ENCODE measurements at places on chromosomes 6 and 20.

DNA sequence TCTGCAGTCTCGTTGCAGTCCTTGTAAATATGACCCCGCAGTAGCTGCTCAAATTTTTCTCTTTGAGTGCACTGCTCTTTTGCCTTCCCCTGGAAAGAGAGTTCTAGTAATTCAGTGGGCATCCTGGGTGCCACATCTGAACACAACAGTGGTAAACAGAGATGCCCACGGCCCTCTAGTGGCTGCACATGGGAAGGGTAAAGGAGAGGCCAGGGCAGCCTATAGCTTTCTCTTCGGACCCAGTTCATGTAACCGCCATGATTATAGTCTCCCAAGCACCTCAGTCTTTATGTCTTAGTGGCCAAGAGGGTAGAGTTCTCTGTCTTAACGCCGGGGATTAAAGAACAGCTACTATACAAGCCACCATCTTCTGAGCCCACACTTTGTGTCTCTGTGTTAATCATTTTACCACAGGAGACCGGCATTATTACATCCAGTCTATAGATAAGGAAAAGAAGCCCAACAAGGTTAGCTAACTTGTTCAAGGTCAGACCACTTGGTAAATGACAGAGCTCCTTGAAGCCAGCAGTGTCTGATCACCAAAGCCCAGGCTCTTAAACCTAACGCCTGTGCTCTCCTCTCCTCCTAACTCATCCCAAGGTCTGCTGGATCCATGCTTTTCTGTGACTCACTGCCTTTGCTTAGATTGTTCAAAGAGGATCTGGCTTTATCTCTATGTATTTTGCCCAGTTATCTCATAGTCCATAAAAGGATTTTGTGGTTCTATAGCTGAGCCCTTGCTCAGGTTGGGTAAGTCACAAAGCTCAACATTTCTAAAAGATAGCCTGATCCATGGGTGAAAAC is 81.8 kb downstream of the ISM1 start:
- no peak for DNase-seq

DNA sequence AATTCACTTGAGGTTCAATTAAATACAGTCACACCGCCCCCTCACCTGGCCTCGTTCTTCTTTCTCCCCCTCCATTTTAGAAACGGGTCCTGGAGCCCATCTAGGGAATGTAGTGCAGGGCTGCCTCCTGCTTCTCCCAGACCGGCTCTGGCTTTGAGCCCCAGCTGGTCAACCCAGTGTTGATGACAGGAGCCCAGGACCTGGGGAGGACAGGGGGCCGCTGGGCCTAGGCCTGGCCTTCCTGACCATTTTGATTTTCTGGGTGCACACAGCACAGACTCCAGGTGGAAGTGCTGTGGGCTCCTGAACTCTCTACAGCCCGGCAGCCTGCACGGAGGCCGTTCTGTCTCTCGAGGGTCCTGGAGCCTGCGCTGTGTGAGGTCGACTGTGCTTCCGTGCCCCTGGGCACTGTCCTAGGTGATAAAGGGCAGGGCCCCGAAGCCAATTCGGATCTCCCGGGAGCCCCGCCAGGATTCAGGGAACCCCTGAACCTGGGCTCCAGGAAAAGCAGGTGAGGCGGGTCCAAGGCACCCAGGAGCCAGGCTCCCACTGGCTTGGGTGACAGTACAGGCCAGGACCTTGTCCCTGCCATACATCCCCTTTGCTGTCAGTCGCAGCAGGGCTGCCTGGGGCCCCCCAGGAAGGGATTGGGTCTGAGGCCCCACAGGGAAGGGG is 23.3 kb downstream of the NPEPL1 start:
- no peak for DNase-seq

- DNase-seq, result no peak
These were observed 67.0 kb upstream of the TNFAIP3 start for GRCh38 chr6:137799950-137800568.

DNA sequence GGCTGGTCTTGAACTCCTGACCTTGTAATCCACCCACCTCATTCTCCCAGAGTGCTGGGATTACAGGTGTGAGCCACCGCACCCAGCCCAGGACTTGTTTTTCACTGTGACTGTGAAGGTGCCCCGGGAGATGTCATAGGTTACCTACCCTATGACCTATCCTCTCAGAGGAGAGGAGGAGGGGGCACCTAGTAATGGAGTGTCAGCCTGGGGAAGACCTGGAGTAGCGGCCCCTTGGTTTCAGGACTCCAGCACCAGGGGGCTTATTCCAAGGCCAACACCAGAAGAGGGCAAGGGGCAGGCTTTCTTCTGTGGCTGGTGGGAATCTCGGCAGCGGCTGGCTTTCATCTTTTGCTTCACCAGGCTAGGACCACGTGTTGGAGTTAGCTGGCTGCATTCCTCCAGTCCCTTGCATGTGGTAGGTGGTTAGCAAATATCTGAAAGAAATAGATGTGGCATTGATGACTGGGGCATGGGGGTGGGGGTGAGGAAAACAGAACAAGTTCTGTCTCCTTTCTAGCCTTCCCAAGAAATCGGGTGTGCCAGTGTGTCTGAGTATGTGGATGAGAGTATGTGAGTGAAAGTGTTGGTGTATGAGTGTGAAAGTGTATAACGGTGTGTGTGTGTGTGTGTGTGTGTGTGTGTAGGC is 7.9 kb upstream of the ITPR3 start:
- no peak for DNase-seq

- no peak for DNase-seq
These were observed 80.3 kb downstream of the CHD6 start for GRCh38 chr20:41537865-41538264.
